GM04503 (cell line): ENCODE measurements at places on chromosomes 5 and 9.
A peak's percentile ranks its signal among the peaks of the same experiment; 100 is the strongest.

GRCh38 chr5:173638126-173639040 is 21.9 kb upstream of the BOD1 start:
- DNase-seq, result no peak

DNA sequence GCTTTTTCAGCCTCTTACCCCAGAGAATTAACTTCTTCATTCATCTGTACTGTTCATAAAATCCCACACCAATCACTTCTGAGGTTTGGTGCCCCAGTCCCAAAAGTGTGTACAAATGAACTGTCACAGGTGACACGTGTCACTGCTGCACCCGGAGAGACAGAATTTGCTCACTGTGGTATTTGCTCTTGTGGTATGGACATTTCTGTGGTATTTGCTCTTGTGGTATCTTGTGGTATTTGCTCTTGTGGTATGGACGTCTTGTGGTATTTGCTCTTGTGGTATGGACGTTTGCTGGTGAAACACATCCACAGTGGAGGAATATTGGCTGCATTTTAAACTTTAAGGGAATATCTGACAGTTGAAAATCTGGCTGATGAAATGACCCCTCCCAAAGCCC is 214.9 kb upstream of the DAP start:
- DNase-seq, result no peak

DNA sequence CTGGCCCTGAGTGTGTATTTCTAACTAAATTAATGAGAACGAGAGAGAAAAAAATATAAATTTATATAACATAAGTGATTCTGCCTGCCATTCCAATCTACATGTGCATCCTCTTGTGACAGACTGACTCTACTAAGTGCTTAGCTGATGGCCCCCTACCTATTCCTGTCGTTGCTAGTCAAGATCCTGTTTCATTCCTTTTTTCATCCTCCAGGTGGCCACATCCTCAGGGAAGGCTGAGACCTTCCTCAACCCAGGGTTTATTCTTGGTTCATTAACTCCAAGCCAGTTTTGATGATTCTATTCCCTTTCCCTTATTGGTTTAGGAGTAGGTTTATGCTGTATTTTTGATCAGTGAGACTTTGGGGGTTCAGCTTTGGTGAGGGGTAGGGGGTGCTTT is 201.3 kb downstream of the C9orf152 start:
- no peak for DNase-seq

GRCh38 chr5:34535433-34535832 is 120.7 kb upstream of the RAI14 start:
- DNase-seq, result no peak

- no peak for DNase-seq
Observed at GRCh38 chr9:135490980-135491464, 9.5 kb upstream of the MRPS2 start.

DNA sequence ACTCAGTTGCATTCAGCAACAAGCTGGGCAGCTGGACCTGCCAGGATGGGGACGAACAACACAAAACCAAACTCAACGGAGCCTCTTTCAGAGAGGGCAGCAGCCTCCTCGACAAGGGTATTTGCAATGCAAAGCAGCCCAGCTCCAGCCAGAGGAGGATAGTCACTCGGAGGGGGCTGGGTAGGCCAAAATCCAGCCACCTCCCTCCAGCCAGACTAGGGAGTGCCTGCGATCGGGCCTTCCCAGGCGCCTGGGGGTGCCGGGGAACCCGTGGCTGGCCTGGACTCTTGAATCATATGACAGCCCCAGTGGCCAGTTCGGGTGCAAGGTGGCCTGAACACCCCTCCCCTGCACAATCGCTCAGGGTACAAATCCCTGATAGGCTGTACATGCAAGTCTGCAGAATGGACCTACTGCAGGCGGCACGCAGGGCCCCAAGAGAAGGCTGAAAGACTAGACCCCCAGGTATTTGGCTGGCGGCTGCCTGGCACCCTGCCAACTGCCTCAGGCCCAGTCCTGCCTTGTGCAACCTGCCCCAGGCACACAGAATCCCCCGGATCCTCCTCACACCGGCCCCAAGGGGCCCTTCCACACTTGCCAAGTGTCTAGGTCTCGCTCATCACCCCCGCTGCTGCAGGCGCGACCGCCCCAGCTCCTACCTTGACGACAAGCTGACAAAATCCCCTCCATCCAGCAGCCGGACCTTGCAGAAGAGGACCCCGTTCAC is 1.3 kb downstream of the EEIG1 start:
- DNase-seq, result no peak

DNA sequence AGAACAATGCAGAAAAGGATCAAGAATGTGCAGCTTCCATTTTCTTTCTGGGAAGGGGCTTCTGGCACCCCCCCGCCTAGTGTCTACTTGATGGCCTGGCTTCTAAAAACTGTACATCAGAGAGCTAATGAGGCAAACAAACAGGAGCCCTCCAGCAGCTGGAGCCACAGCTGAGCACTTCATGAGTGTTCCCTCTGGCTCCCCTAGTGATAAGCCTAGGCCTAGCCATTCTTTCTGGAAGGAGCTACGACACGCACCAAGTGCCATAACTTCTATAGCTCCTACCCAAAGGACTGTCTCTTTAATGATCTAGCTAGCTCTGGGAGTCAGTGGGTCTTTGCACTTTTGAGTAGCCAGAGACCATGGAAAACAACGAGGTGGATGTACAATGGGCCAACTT is 66.1 kb downstream of the DNAH5 start:
- DNase-seq, result no peak

DNA sequence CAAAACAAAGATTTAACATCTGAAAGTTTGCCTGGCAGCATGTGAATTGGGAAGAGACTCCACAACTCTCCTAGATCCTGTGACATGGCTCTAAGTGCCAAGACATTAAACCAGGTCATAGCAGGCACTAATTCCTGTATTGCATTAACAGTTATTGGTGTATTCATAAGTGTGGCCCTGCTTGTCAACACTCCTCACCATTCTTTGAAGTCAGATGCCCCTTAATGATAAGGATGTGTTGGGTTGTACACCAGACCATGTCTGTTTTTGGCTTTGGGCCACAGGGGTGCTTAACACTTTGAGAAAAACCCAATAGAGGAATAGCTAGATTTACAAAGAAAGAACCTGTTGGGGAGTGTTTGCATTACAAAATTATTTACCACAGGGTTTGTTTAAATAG is 43.4 kb upstream of the PDE8B start:
- DNase-seq, result no peak

DNA sequence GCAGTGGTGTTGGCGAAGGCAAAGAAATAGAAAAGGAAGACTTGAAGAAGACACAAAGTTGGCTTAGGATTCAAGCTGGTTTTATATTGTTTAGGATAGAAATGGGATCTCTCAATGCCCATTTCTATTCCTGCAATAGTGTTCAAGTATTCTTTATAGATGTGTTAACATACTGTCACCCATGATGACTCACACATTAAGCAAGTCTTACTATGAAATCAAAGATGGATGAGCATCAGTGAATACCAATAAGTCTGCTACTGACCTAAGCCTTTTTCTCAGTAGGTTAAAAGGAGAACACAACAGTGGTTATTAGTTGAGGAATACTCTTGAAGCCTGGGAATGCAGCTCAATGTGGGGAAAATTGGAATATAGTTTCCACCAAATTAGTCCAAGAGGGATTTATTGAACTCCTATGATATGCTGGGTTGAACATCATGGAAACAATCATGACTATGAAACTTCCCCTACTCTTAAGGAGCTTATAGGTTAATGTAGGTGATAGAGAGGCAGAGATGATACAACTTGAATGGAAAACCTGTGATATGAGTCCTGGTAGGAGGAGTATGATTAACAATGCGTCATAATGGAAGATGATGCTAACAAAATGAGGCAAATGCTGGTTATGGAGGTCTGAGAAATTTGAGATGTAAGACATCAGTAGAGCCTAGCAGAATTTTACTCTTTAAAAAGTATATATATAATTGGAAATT is 417.1 kb upstream of the DAP start:
- no peak for DNase-seq

- no peak for DNase-seq
Observed at GRCh38 chr9:126981218-126981617, 66.6 kb downstream of the RALGPS1 start.

DNA sequence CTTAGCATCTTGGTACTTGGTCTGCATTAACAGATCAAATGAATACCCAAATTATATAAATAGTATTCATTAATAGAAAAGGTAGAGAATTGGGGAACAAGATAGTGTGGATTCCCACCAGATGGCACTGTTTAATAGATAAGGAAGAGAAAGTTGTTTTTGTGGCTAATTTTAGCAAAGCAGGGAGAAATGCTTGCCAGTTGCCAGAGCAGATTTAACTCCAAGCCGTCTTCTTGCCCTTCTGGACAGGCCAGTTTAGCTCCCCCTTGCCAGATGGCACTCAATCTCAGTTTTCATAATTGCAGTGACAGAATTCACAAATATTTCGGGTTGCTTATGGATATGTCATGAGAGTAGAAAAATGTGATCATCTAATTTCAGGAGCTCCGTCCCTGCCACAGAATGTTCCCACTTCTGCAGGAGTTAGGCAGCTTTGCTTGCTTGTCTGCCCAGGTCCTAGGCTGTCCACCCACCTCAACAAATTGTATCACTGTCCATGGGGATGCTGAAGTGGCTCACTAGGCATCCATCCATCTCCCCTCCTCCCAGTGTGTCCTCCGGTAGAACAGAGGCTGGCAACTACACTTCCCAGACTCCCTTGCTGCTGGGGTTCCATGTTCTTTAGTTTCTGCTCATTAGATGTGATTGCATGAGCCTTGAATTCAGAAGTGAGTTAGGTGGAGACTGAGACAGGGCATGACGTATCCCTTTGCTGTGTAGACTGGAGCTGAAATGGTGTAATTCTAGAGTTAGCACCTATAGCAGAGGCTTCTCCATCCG is 11.8 kb upstream of the HEXB start:
- DNase-seq, result no peak

DNA sequence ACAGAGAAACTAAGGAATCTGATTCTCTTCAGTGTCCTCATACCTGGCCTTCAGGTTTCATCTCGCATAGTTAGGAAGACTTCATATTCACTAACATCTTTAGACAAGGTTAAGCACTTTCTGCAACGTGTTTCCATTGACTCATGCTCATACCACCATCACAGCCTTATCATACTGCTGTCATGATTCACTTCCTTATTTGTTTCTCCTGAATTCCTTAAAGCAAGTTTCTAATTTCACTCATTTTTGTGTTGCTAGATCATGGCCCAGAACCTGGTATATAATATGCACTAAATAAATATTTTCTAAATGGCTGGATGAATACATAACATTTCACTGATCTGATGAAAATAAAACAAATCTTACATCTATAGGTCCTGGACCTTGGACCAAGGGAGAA is 472.9 kb downstream of the PRELID2 start:
- peak; percentile 77 for DNase-seq

DNA sequence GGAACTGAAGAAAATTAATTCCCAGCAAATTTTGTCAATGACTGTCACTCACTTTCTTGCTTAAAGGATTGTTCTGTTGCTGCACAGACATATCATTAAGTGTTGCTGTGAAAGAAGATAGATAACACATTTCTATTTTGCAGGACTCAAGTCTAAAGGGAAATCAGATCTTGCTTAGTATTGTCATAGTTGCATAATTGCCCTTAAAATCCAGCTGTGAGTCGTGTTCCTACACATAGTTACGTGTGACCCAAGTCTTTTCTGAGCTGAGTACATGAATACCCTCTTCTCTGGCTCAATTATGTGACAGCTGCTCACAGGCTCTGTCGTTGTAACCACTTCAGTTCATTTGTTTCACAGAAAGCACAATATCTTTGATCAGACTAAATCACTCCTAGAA is 390.8 kb downstream of the DTWD2 start:
- DNase-seq, result no peak

GRCh38 chr5:53779541-53779981 is 219.1 kb downstream of the NDUFS4 start:
- peak; percentile 49 for DNase-seq

DNA sequence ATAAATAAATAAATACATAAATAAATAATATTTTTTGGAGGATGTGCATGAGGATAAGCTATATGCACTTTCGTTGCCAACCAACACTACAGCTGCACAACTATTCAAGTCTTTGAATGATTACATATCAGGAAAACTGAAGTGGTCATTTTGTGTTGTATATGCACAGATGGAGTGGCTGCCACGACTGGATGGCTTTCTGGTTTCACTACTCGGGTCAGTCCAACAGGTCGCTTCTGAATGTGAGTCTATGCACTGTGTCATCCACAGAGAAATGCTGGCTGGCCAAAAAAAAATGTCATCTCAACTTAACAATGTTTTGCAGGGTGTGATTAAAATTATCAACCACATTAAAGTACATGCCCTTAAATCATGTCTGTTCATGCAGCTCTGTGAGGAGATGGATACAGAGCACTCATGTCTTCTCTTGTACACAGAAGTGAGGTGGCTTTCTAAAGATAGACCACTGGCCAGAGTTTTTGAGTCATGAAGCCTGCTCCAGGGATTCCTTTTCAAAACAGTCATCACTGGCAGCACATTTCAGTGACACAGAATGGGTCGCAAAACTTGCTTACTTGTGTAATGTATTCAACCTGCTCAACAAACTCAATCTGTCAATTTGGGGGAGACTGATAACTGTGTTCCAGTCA is 589.8 kb upstream of the CYLC2 start:
- DNase-seq, result no peak

DNA sequence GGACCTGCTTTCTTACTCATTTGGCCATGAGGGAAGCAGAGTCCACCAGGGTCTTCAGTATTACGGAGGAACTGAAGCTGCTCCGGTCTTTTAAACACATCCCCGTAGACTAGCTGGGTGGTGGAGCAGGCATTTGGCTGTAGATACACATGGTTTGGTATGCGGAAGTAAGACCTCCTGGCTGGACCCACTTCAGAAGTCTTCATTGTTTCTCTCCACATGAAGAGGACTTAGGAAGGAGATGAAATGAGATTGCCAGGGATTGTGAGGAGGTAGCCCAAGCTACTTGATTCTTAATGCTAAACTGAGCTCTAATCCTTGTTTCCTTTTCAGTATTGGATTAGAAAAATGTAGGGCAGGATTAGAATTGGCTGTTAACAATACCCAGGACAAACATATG is 32.9 kb downstream of the STXBP1 start:
- DNase-seq, result no peak

DNA sequence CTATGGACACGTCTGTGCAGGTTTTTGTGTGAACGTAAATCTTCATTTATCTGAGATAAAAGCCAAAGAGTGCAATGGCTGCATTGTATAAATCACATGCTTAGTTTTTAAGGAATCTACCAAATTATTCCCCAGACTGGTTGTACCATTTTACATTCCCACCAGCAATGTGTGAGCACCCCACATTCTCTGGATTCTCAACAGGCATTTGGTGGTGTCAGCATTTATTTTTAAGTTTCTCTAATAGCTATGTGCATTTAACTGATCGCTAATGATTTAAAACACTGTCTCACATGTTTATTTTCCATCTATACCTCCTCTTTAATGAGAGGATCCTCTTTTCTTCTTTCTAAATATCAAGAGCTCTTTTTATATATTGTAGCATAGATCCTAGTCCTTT is 13.9 kb upstream of the ANKRD18A start:
- DNase-seq, result no peak

- DNase-seq, result peak; percentile 94
Observed at GRCh38 chr9:132042324-132042723, 37.3 kb downstream of the MED27 start.
